ENCODE measurements at places on chromosomes 6 and 20.

DNA sequence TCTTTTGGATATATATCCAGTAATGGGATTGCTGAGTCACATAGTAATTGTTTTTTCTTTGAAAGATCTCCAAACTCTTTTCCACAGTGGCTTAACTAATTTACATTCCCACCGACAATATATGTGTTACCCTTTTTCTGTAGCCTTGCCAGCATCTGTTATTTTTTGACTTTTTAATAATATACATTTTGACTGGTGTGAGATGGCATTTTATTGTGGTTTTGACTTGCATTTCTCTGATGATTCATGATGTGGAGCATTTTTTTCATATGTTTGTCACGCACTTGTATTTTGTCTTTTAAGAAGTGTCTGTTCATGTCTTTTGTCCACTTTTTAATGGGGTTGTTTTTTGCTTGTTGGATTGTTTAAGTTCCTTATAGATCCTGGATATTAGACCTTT is 58.9 kb upstream of the OPRM1 start:
- no peaks in the 10 kb centered on the region for H3K4me1 ChIP-seq
- H3K4me3 ChIP-seq, result no peak overlapping the region
- no peaks in the 10 kb centered on the region for H3K27me3 ChIP-seq
- no peak for DNase-seq
- no peaks in the 10 kb centered on the region for H3K36me3 ChIP-seq
- no peak overlapping the region for H3K27ac ChIP-seq

- no peak for DNase-seq
- H3K36me3 ChIP-seq, result no peaks in the 10 kb centered on the region
- no peaks in the 10 kb centered on the region for H3K27me3 ChIP-seq
- no peaks in the 10 kb centered on the region for H3K4me1 ChIP-seq
- no peak overlapping the region for H3K4me3 ChIP-seq
- no peak overlapping the region for H3K27ac ChIP-seq
These were observed 71.9 kb downstream of the SRC start for GRCh38 chr20:37417617-37418467.

DNA sequence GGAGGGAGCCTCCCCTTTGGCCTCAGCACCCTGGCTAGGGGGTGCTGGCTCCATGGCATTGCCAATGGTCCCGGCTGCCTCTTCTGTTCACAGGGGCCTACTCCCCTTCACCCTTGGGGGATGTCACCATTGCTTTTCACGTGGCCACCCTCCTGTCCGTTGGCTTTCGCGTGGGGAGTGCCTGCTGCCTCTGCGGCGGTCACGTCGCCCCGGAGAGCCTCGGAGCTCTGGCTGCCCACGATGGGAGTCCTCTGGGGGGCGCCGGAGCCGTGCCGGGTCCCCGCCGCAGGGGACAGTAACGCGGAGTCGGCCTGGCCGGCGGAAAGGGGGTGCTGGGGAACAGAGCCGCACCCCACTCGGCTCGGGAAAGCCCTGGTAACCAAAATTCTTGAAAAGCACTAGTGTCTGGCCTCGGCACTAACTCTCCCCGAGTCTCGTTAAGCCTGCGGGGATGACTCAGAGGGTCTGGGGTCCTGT is 661 bp upstream of the HEBP2 start:
- H3K36me3 ChIP-seq, result no peaks in the 10 kb centered on the region
- H3K27me3 ChIP-seq, result no peaks in the 10 kb centered on the region
- H3K4me1 ChIP-seq, result no peaks in the 10 kb centered on the region
- peak; percentile 59 for DNase-seq

DNA sequence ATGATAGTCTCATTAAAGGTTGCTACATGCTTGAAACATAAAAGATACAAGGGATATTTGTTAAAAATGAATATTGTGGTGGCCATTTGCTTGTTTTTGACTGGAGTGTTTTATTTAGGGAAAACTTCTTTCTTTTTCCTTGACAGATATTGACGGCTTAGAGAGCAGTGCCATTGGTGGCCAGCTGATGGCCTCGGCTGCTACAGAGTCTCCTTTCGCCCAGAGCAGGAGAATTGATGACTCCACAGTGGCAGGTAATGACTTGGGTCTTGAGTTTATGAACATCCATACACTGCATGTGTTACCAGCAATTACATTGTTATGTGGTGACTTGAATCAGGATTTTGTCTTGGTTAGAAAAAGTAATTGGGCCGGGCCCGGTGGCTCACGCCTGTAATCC is 67.5 kb upstream of the PBOV1 start:
- H3K36me3 ChIP-seq, result no peaks in the 10 kb centered on the region
- H3K4me3 ChIP-seq, result no peak overlapping the region
- no peaks in the 10 kb centered on the region for H3K4me1 ChIP-seq

- H3K4me1 ChIP-seq, result no peaks in the 10 kb centered on the region
- H3K36me3 ChIP-seq, result no peaks in the 10 kb centered on the region
- no peak overlapping the region for H3K27ac ChIP-seq
- H3K4me3 ChIP-seq, result no peak overlapping the region
- DNase-seq, result no peak
- H3K27me3 ChIP-seq, result no peaks in the 10 kb centered on the region
These were observed 90.8 kb downstream of the CLIC5 start for GRCh38 chr6:45924763-45925342.

- H3K4me3 ChIP-seq, result no peak overlapping the region
- DNase-seq, result no peak
- no peaks in the 10 kb centered on the region for H3K27me3 ChIP-seq
- no peaks in the 10 kb centered on the region for H3K4me1 ChIP-seq
These were observed 41.7 kb downstream of the RIOK1 start for GRCh38 chr6:7431313-7431673.

DNA sequence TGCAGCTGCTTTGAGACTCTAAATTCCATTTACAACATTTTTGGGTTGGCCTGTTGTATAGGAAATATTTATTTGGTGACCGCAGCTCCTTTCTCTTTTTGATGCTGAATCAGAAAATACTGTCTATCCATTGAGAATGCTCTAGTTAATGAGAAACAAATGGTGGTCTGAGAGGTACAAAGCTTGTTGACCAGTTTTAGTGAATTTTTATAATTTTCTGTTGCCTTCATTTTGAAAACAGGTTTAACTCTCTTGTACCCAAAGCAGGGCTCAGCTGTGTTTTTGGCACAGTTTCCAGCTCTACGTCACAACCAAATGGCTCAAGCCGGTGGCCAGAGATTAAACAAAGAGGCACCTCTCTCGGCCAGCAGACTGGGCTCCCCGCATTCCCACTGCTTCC is 113.2 kb downstream of the FNDC1 start:
- DNase-seq, result no peak
- H3K4me3 ChIP-seq, result no peak overlapping the region
- H3K27me3 ChIP-seq, result no peaks in the 10 kb centered on the region
- H3K4me1 ChIP-seq, result no peaks in the 10 kb centered on the region
- H3K27ac ChIP-seq, result no peak overlapping the region

DNA sequence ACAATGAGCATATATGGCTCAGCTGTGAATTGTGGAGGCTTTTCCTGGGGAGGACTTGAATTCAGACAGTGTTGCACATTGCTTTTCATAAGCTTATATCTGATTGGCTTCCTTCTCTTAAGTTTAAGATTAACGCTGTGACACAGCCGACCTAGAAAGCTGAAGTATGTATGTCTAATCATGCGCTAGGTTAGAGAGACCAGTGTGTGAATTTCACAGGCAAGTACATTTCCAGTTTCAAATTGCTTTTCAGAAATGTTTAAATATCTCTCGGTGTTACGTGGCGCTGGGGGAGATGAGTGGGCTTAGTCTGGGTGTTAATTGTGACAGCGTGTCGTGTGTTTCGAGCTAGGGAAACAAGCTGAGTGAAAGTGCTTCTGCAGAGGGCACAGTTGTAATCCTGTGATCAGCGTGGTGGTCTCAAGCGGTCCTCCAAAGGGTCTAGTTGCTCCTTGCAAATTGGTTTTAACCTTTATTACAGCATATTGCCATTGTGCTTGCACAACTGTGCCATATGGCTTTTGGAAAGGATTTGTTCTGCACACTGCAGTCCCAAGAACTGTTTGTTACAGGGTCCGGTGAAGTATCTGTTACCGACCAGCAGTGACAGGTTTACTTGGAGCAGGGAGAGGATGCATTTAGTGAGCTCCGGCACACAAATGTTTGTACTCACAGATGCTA is 166.6 kb downstream of the SASH1 start:
- no peaks in the 10 kb centered on the region for H3K36me3 ChIP-seq
- no peak for DNase-seq
- H3K27me3 ChIP-seq, result no peaks in the 10 kb centered on the region
- H3K4me1 ChIP-seq, result no peaks in the 10 kb centered on the region

Data from adrenal gland (tissue), 19 donors.